ENCODE measurements at places on chromosomes 13 and 19.

GRCh38 chr13:54614726-54615125 is 1586.1 kb downstream of the OLFM4 start:
- H3K4me3 ChIP-seq = no peak overlapping the region
- no peak overlapping the region for H3K27ac ChIP-seq
- peaks cover 20% of the 10 kb centered on the region for H3K4me1 ChIP-seq

- H3K36me3 ChIP-seq = no peaks in the 10 kb centered on the region
- H3K27ac ChIP-seq = no peak overlapping the region
- no peak for DNase-seq
- peaks cover 3% of the 10 kb centered on the region for H3K27me3 ChIP-seq
Observed at GRCh38 chr13:109145631-109146030, 516.2 kb downstream of the MYO16 start.

DNA sequence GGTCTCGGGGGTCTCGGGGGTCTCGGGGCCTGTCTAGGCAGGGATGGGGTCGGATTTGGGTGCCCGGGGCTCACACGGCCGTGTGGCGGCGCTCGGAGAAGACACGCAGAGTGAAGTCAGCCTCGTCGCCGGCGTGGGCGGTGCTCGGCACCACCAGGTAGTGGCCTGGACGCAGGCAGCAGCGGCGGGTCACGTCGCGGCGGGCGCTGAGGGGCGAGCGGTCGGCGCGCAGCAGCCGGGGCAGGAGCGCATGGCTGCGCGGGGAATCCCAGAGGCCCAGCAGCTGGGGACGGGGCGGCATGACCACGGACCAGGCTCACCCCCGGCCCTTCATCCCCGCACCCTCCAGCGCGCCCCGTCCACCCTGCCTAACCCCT is 8.2 kb downstream of the CAPN12 start:
- peak; percentile 53 for DNase-seq
- H3K36me3 ChIP-seq = peaks cover 11% of the 10 kb centered on the region
- peaks cover 4% of the 10 kb centered on the region for H3K4me1 ChIP-seq
- H3K4me3 ChIP-seq = peak overlapping the region; percentile 60

GRCh38 chr13:111275995-111276618 is 44.3 kb upstream of the TEX29 start:
- peaks cover 24% of the 10 kb centered on the region for H3K36me3 ChIP-seq
- no peak for DNase-seq
- no peak overlapping the region for H3K4me3 ChIP-seq
- no peak overlapping the region for H3K27ac ChIP-seq
- H3K27me3 ChIP-seq = no peaks in the 10 kb centered on the region

DNA sequence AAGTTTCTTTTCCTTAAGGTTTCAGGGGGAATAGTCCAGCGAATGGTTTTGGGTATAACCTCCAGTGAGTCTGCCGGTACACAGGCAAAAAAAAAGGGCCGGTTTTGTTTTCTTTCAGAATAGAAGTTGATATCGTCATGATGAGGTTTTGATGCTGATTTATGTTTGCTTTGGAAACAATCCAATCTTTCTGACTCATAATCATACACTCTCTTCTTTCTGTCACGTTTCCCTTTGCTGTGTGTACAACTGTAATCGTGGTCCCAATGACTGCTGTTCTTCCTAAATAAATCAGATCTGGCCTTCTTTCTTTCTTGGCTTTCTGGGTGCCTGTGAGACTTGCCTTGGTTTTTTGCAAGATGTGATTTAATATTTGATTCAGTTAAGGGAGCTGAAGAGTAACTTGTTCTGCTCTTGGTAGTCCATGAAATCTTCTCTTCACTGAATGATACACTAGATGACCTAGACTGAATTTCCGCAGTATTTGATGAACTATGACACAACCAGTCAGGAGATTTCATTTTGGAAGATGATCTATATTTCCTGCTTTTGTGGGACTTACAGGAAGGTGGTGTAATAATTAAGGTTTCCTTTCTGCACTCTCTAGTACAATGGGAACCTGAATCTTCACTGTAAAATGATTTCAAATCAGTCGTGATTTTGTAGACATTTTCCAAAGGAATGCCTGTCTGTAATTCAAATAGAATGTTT is 34.9 kb upstream of the METTL21C start:
- no peak for DNase-seq
- H3K36me3 ChIP-seq = no peaks in the 10 kb centered on the region
- H3K4me1 ChIP-seq = no peaks in the 10 kb centered on the region
- H3K4me3 ChIP-seq = no peak overlapping the region

DNA sequence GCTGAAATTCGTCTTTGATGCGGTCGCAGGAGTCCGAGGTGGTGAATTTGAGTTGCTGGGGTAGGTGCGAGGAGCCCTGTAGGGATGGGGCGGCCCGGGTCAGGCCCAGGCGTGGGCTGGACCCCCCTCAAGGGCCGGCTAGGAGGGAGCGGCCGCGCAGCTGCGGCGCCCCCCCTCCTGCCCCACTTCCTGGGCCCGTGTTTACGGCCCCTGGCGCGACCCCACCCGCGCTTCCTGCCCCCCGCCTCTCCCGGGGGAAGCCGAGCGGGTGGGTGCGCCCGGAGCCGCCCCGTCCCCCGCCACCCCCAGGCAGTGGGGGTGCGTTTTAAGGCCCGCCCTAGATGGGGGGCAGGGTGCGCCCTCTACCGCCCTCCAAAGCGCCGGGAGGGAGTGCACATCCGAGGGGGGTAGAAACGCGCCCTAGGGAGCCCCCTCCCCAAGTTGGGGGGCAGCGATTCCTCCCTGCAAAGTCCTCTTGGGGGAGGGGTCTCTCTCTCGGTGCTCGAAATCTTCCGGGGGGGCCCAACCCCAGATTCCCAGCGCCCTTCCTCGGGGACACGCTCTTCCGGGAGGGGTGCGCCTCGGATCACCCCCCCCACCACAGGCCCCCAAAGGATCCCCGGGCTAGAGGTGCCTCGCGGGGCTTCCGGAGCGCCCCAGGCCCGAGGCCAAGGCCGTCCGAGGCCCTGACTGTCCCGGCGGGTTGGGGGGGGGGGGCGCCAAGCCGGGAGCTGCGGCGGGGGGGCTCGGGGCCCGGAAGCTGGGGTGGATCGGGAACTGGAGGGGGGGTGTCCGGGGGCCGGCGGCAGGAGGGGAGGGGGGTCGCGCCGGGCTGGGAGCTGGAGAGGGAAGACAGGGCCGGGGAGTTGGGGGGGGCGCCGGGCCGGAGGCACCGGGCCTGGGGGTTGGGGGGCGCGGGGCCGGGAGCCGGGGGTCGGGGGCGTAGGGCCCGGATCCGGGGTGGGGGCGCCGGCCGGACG is 823 bp downstream of the TLE5 start:
- peak overlapping the region; percentile 76 for H3K4me3 ChIP-seq
- no peaks in the 10 kb centered on the region for H3K27me3 ChIP-seq
- peak overlapping the region; percentile 87 for H3K27ac ChIP-seq
- peaks cover 34% of the 10 kb centered on the region for H3K4me1 ChIP-seq
- peaks cover 8% of the 10 kb centered on the region for H3K36me3 ChIP-seq

DNA sequence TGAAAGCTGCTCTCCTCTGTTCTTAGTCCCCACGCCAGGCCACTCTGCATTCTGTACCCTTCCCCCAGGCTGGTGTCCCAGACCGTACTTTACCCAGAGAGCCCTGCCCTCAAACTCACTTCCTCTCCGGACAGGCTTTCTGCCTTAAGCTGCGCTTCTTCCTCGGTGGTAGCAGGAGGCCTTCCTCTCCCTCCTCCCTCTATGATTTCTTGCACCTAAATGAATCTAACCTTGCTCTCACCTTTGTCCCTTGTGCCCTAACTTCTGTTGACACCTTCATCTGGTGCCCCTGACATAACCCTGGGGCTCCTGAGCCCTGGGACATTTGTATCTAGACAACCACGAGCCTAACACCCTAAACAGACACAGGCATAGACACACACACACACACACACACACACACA is 29.6 kb upstream of the CEACAM21 start:
- no peak overlapping the region for H3K4me3 ChIP-seq
- no peaks in the 10 kb centered on the region for H3K27me3 ChIP-seq
- no peaks in the 10 kb centered on the region for H3K36me3 ChIP-seq
- H3K27ac ChIP-seq = no peak overlapping the region
- no peaks in the 10 kb centered on the region for H3K4me1 ChIP-seq
- DNase-seq = no peak

- H3K4me3 ChIP-seq = no peak overlapping the region
- DNase-seq = no peak
- peaks cover 11% of the 10 kb centered on the region for H3K27me3 ChIP-seq
- no peak overlapping the region for H3K27ac ChIP-seq
- H3K4me1 ChIP-seq = no peaks in the 10 kb centered on the region
- H3K36me3 ChIP-seq = no peaks in the 10 kb centered on the region
Observed at GRCh38 chr19:28939236-28939635, 273.7 kb downstream of the UQCRFS1 start.

DNA sequence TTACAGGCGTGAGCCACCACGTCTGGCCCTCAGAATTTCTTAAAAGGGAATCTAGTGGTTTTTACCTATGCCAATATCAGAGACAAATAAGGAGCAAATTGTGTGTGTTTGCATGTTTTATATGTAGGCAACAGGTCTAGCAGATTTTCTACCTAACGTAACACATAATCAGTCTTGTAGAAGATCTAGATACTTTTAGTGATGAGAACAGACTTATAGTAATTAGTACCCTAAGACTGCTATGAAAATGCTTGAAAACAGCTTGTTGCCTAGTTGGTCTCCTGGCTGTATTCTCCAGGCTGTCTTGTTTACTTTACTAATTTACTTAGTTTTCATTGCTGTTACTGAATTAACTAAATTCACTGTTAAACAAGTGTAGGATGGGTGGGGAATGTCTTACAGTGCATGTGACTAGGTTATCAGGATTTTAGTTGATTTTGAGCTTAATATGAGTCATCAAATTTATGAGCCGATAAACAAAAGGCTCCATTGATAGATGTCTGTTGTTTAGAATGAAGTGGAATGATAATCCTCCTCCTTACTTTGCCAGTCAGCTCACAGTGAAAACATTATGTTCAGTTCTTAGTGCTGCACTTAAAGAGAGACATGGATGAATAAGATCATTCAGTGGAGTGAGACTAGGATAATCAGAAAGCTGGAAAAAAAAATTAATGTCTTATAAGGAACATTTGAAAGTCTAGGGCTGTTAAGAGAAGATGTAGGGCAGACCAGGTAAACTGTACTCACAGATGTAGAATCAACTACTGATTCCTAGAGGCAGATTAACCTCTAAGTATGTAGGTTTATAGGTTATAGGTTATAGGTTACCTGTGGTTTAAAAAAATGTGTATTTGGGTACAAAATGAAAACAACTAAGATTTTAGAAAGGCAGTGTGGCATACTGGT is 22.4 kb downstream of the GTF2F2 start:
- no peak overlapping the region for H3K4me3 ChIP-seq
- no peaks in the 10 kb centered on the region for H3K27me3 ChIP-seq
- H3K36me3 ChIP-seq = peaks cover 14% of the 10 kb centered on the region
- peaks cover 13% of the 10 kb centered on the region for H3K4me1 ChIP-seq

- DNase-seq = no peak
- peaks cover 13% of the 10 kb centered on the region for H3K4me1 ChIP-seq
- no peak overlapping the region for H3K27ac ChIP-seq
- no peaks in the 10 kb centered on the region for H3K36me3 ChIP-seq
- H3K4me3 ChIP-seq = no peak overlapping the region
- H3K27me3 ChIP-seq = no peaks in the 10 kb centered on the region
Observed at GRCh38 chr19:28155265-28155664, 1057.7 kb downstream of the UQCRFS1 start.

DNA sequence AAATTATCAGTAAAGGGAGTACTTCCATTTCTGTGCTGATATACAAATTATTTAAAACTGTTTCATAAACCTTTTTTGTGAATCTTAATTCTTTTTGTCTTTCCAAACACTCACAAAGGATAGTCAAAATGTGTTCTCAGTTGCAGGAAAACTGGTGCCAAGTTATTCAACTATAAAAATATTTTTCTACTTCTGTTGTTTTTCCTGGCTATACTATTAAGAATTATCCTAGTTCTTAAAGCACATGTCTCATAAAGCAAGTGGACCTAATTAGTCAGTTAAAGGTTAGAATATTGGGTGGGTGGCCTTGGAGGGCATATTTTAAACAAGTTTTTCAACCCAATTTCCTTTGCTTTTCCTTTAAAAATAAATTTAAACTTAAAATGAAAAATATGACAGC is 1460.3 kb upstream of the SLC10A2 start:
- peaks cover 4% of the 10 kb centered on the region for H3K36me3 ChIP-seq
- no peaks in the 10 kb centered on the region for H3K27me3 ChIP-seq
- DNase-seq = no peak
- H3K27ac ChIP-seq = no peak overlapping the region
- H3K4me1 ChIP-seq = peaks cover 23% of the 10 kb centered on the region

DNA sequence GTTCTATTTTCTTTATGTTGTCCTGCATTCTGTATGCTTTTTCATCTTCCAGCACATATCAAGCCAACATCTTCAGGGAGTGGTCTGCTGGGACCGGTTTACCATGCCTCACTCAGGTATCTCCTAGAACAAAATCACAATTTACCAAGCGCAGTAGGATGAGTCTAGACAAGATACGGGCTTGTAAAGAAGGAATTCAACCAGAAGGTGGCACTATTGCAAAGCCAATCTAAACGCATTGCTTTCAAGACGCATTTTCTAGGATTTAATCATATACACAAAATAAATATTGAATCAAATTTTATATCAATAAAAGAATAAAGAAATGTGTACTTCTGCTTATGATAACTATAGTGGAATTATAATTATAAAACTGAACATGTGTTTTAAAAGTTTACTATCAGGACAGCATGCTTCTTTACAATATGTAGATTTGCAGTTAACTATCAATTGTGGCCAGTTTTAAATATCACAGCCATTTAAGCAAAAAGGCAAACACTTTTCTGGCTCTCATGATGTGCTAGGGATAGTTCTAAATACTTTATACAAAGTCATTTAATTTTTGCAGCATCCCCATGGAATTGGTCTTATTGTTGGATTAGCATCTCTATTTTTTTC is 16.1 kb upstream of the TPP2 start:
- H3K36me3 ChIP-seq = no peaks in the 10 kb centered on the region
- H3K4me3 ChIP-seq = no peak overlapping the region
- DNase-seq = no peak

GRCh38 chr19:3006075-3006767 is 22.9 kb downstream of the TLE2 start:
- no peak overlapping the region for H3K4me3 ChIP-seq
- DNase-seq = no peak
- H3K36me3 ChIP-seq = peaks cover 26% of the 10 kb centered on the region

- no peak for DNase-seq
- no peaks in the 10 kb centered on the region for H3K27me3 ChIP-seq
- H3K4me3 ChIP-seq = no peak overlapping the region
- H3K4me1 ChIP-seq = peaks cover 32% of the 10 kb centered on the region
Observed at GRCh38 chr19:15253061-15253460, 20.8 kb upstream of the EPHX3 start.

DNA sequence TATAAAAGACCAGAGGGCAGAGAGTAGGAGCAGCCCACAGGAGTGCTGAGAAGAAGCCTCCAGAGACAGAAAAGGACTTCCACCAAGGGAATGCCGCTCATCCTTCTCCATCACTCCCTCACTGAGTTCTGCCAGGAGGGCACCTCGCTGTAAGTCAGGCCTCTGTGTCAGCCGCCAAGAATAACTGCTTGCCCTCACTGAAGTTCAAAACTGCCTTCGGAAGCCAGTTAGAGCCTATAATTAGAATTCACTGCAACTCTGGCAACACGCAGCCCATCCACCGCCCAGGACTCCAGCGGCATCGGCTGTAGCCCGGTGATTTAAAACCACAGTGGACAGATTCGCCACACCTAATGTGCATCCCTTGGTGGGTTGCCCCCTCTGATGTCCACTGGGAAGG is 281.8 kb upstream of the ZNF507 start:
- H3K36me3 ChIP-seq = no peaks in the 10 kb centered on the region
- H3K27me3 ChIP-seq = peaks cover 7% of the 10 kb centered on the region
- H3K4me3 ChIP-seq = no peak overlapping the region
- peaks cover 8% of the 10 kb centered on the region for H3K4me1 ChIP-seq
